ENCODE measurements at places on chromosomes 11 and 22. TPM values are rescaled to one million over a fixed set of nuclear protein-coding genes. Genes with fewer than 3 reads are reported as not detected.

WBP2NL gene
- total RNA-seq = 0.37 TPM

DBX1 gene
- total RNA-seq = not detected

C1QTNF4 gene
- 0.06 TPM for total RNA-seq

TRAF6 gene
- total RNA-seq = 7.1 TPM

SERPING1 gene
- 9.5 TPM for total RNA-seq

BLID gene
- 16.6 TPM for total RNA-seq
